NCI-H69 (cell line): ENCODE measurements at places on chromosomes 12 and 14.

GRCh38 chr12:42760550-42760949, 171.0 kb upstream of the PRICKLE1 start:
- DNase-seq, result peak; percentile 31

GRCh38 chr14:58426670-58427280, 556 bp downstream of the TIMM9 start:
- DNase-seq, result peak; percentile 88

- no peak for DNase-seq
Measured at GRCh38 chr14:75610834-75611233, 32.4 kb downstream of the FLVCR2 start.

- DNase-seq, result no peak
Measured at GRCh38 chr12:109599087-109599486, 25.5 kb downstream of the MVK start.

DNA sequence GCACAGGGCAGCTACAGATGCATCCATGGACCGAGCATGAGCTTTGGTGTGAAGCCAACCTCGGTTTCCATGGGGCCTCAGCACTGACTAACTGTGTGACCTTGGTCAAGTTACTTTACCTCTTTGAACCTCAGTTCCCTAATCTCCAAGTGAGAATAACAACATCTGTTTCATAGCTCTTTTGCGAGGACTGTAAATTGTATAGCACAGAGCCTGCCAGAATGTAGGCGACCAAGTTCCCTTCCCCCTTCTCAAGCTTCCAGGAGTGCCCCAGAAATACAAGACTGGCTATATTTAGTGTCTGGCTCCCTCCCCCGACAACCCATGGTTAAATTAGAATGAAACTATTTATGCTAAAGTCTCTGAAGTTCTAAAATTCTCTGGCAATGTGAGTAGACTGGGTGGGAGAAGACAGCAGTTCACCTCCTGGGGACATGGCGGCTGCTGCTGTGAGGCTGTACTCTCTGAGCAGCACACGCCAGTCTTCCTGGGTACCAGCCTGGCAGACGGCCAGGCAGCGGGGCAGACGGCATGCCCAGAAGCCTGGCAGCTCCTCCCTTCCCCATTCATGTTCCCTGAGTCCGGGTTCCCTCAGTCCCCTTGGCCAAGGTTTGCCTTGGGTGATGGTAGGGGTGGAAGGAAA, 22.0 kb upstream of the TMED10 start:
- peak; percentile 92 for DNase-seq

GRCh38 chr12:123877968-123878367, 94.7 kb downstream of the CCDC92 start:
- no peak for DNase-seq

GRCh38 chr14:95953111-95953724, 76.6 kb downstream of the TUNAR start:
- no peak for DNase-seq

DNA sequence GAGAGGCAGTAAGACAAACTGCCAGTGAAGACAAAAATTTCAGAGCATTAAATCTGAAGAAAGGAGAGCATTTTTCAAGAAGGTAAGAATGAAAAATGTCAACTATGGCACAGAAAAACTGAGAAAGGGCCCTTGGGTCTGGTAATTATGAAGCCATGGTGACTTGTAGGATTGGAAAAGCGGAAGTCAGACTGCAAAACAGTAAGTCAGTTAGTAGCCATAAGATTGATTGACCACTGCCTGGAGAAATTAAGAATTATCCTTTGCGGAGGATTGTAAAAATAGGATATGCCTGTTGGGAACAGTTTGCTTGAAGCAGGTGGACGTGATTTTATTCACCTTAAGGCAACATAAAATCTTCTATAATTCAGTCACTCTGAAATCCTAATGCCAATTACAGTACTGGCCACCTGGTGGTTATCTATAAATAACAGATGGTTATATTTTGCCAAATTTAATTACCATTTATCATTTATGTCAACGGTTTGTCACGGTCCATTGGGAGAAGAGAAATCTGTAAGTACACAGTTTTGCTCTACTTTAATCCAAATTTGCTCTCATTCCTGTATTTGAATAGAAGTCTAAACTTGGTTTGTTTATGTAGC, 127.1 kb upstream of the CNTN1 start:
- DNase-seq, result peak; percentile 97

DNA sequence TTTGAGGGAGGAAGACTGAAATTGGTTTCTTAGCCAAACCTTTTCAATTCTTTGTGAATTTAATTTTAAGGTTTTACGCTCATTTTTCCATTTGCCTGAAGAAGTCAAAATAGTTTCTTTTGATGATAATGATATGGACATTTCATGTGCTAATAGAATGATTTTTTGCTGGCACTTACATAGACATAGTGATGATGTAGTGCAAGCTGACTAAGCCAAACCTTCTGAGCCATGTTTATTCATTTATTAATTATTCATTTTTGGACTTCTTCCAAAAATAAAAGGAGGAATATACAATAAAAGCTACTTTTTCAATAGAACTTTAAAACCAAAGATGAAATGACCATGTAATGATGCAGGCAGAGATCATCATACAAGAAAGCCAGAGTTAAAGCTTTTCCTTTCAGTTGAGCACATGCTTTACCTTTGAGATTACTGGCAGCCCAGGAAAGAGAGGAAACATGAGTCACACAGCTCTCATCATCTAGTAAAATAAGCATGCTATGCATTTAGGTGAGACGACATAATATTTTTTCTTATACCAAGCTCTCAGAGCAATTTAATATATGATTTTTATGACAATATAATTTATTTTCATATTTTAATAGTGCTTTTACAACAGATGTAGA, 24.8 kb downstream of the KCNA1 start:
- DNase-seq, result peak; percentile 86

GRCh38 chr12:119915894-119916510, 38.9 kb upstream of the CIT start:
- no peak for DNase-seq

DNA sequence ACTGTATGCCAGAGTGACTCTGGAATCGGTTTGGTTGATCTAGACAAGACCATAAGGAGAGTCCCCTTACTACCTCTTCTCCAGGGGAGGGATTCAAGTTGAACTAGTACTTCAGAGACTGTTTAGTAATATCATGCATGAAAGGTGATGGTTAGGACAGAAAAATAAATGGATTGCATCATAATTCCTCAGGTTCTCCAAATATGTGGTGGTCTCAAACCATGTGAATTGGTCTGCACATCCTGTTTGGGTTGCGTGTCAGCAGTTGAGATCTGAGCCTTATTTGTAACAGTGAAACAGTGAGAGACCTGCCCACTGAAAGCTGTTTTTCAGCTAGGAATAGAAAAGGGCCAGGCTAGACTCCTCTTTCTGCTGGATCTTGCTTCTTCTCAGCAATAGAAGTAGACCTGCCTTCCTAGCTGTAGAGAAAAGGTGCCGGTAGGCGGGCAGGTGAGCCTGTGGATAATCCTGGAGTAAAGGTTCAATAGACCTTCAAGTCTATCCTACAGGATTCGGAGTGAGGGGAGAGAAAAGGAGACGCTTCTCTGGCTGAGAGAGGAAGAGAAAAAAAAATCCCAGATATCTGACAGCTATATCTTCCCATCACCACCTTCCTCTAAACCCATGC, 258.5 kb upstream of the E2F7 start:
- no peak for DNase-seq

DNA sequence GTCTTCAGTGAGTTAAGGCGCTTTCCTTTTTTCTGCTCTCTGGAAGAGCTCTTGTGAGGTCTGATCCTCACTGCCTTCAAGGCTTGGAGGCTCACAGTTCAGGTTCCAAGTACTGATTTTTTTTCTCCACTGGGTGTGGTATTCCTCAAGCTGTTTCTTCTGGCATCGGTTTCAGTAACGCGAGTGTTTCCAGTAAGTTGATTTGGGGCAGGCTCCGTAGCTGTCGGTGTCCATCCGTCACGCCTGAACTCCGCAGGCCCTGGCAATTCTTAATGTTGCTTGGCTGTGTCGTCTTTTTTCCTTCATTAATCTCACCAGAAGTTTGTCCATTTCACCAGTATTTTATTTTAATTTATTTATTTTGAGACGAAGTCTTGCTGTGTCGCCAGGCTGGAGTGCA, 30.6 kb downstream of the LRCOL1 start:
- no peak for DNase-seq

DNA sequence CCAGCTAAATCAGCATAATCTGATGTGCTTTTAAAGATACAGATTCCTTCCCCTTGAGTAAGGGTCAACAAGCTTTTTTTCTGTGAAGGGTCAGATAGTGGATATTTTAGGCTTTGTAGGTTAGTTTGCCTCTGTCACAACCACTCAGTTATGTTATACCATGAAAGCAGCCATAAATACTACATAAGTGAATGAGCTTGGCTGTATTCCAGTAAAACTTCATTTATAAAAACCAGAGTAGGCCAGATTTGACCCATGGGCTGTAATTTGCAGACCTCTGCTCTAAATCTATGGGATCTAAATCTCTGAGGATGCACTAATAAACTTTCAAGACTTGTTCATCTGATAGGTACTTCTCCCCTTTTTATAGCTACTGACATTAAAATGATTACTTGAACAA, 47.7 kb downstream of the LEMD3 start:
- DNase-seq, result peak; percentile 12

DNA sequence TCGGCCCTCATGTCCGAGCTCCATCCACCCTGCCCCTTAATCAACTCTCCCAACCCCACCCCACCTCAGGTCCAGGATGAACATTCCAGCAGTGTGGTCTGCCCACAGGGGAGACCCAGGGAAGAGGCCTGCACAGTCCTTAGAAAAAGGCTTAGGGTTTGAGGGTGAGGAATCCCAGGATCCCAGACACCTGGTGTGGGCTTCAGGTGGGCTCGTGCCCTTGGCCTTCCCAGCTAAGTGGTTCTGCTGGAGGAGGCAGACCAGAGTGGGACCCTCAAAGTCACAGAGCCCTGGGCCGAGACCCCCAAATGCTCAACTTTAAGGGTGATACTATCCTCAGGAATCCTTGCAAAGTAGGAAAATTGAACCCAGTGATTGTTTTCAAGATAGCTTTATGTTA, 25.4 kb upstream of the PPP2R5C start:
- no peak for DNase-seq

DNA sequence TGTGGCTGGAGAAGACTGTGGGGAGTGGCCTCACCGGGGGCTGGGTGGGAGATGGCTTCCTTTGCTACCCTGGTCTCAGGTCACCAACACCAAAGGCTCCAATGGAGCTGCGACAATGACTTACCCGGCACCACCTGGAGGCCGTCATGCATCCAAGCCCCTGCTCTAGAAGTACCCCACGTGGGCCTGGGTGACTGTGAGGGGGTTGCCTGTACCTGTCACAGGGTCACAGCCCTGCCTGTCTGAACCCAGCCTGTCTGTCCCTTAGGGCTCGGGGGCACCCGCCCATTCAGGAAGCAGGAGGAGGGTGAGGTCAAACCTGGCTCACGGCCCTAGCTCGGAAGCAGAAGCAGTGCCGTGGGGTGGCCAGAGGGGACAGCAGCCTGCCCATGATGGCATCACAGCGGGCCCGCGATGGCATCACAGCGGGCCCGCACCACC, 18.9 kb downstream of the ABCB9 start:
- no peak for DNase-seq

GRCh38 chr12:118456741-118457140, 80.4 kb downstream of the SUDS3 start:
- no peak for DNase-seq

GRCh38 chr12:13288937-13289652, 92.6 kb downstream of the EMP1 start:
- DNase-seq, result no peak

GRCh38 chr12:18595412-18595811, 142.4 kb downstream of the PLCZ1 start:
- no peak for DNase-seq

GRCh38 chr14:37466003-37466622, 128.9 kb downstream of the FOXA1 start:
- no peak for DNase-seq

DNA sequence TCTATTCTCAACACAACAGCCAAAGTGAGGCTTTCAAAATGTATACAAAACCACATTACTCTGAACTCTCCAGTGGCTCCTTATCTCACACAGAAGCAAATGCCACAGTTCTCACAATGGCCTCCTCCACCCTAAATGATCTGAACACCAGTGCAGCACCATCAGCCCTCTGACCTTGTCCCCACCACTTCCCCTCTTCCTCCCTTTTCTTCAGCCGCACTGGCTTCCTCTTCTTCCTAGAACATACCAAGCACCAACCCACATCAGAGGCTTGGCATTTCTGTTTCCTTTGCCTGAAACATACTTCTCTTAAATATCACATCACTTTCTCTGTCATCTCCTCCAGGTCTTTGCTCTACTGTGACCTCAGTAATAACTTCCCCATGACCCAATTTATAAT, 66.3 kb downstream of the GPR135 start:
- no peak for DNase-seq

DNA sequence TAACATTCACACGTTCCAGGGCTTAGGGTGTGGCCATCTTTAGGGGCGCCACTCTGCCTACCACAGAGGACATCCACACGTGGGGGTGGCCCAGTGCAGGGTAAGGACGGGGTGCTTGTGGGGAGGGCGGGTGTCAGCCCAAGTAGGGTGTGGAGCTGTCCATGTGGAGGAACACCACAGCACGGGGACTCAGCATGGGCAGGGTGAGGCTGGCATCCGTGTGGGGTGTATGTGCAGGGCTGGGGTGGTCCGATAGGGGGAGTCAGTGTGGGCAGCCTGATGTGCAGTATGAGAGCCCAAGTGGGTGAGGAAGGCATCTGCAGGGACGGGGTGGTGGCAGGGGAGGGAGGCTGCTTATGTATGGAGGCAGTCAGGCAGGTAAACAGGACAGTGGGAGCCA, 17.7 kb downstream of the PSMC1 start:
- DNase-seq, result no peak

- no peak for DNase-seq
Measured at GRCh38 chr14:82192387-82192786, 658.7 kb upstream of the SEL1L start.

DNA sequence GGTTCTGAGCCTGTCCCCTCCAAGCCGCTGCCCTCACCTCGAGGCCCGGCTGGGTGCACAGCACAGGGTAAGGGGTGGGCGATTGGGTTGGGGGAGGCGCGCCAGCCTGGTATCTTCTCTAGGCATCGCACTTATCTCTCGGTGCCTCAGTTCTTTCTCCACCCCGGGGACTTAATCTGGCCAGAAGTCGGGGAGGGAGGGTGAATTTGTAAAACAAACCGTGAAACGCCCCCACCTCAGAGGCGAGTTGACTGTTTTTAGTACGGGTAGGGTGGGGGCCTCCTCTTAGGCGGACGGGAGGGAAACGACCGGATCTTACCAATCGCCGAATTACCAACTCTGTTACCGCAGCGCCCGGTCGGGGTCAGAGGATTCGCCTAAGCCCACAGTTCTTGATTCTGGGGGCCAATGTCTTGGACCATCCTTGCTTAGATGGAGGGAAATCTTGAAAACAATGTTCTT, 1.4 kb upstream of the TBX3 start:
- no peak for DNase-seq

DNA sequence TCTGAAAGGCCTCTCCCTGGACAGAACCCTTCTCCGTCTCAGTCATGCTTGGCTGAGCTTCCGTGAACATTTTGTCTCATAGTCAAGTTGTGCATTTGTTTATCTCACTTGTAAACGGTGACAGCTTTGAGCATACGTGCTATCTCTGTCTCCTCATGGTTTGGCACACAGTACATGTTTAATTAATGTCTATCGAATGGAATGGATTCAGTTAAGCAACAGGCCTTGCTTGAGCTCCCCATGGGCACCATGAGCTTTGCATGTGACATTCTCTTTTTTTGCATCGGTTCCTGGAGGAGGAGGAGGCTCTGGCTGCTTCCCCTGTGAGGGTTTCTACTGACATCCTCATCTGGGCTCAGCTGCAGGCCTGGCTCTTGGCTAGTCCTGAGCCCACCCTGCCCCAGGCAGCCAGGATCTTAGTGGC, 80.0 kb downstream of the PRIMA1 start:
- DNase-seq, result no peak

- DNase-seq, result peak; percentile 58
Measured at GRCh38 chr14:30656190-30656632, 34.1 kb downstream of the SCFD1 start.
